ENCODE measurements at places on chromosomes 16 and 17. TPM values are rescaled to one million over a fixed set of nuclear protein-coding genes. Genes with fewer than 3 reads are reported as not detected.
A peak's percentile ranks its signal among the peaks of the same experiment; 100 is the strongest.

GRCh38 chr17:17087424-17088015 is 45.3 kb downstream of the MPRIP start:
- DNase-seq, result no peak

DNA sequence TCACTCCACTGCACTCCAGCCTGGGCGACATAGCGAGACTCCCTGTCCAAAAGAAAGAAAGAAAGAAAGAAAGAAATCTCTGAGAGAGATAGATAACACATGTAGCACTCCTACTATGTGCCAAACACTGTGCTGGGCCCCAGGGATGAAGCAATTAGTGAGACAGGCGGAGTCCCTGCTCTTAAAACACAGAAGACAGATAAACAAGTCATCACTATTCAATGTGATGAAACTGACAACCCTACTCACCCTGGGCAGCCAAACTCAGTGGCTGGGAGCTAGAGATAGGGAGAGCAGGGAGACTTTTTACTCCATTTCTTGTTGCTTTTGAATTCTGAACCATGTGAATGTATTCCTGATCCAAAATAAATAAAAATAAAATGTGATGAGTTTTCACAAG is 35.2 kb upstream of the GOSR2 start:
- DNase-seq, result peak; percentile 71

CALB2 gene
- 0.20 TPM for total RNA-seq

GRCh38 chr16:65386672-65387071 is 264.8 kb upstream of the CDH11 start:
- DNase-seq, result no peak

DNA sequence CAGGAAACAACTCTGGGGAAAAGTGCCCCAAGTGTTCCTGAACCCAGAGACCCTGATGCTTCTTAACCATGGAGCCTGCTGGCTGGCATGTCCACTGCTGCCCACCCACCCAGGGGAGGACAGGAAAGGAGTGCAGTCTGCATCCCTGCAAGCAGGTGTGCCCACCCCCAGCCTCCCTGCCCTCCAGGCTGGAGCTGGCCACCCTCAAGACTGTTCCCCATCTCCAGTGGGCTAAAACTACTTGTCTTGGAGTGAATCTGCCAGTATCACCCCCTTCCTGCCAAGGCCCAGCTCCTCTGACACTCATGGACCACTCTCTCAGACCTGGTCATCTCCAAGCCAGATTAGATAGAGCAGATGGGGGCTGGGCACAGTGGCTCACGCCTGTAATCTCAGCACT is 29.8 kb downstream of the ARHGAP27 start:
- no peak for DNase-seq

DNA sequence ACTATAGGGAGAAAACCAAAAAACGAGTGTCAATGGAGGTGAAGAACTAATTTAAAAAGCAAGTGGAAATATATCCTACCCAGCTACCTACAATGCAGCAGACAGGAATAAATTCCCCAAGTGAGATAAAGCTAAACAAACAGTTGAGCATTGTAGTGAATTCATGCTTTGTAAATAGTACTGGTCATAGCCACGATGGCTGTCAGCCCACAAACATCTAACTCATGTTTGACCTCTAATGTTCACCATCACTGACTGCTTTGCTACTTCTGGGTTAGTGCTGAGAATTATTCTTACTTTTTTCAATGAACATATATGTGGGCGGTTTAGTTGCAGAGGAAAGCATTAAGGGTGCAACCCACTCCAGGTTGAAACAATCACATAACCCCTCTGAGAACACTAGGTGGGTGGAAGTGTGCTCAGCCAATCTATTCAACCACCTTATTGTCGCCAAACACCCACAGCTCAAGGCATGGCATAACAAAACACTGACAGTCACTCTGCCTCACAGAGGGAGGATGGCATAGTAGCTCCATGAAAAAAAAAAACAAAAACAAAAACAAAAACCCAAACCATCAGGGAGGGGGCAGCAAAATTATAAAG is 264.1 kb downstream of the ZFHX3 start:
- DNase-seq, result no peak

GRCh38 chr17:21301593-21302550 is 17.4 kb downstream of the MAP2K3 start:
- peak; percentile 10 for DNase-seq

PERCC1 gene
- total RNA-seq, result not detected

DNA sequence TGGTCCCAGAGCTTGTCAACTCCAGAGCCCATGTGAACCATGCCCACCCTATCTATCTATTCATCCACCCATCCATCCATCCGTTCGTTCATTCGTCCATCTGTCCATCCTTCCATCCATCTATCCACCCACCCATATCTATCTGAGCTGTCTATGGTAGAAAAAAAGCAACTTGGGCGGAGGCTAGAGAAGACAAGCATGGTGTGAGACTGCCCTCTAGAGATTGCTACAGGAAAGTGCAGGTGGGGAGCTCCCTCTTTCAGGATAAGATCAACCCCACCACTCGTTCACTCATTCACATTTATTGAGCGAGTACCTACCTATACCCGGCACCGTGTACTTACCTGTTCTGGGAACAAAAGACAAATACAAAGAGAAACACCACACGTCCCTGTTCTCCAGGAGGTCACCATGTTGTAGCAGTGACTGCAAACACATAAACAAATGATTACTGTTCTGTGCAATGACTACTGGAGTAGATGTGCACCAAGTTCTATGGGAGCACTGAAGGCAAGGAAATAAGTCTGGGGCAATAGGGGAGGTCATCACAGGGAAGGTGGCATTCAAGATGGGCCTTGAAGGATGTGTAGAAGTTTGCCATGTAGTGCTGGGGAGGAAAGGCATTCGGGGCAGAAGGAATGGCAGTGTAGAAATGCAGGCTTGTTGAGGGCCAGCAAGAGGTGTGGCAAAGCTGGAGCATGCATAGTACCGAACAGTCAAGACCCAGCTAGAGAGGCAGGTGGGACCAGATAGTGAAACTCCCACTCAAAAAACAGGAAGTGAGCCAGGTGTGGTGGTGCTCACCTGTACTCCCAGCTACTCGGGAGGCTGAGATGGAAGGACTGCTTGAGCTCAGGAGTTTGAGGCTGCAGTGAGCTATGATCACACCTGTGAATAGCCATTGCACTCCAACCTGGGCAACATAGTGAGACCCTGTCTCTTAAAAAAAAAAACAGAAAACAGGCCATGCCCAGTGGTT is 13.4 kb upstream of the ATP5MC1 start:
- peak; percentile 89 for DNase-seq

DNA sequence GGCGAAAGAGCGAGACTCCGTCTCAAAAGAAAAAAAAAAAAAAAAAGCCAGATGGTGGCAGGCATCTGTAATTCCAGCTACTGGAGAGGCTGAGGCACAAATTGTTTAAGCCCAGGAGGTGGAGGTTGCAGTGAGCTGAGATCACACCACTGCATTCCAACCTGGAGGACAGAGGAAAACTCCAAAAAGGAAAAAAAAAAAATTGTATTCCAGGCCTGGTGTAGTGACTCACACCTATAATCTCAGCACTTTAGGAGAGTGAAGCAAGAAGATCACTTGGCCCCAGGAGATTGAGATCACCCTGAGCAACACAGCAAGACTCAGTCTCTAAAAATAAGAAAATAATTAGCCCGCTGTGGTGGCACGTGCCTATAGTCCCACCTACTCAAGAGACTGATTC is 20.1 kb downstream of the HBQ1 start:
- DNase-seq, result no peak

GRCh38 chr16:68910051-68910450 is 66.7 kb downstream of the TANGO6 start:
- DNase-seq, result no peak

GRCh38 chr17:66474258-66474657 is 171.8 kb downstream of the PRKCA start:
- no peak for DNase-seq

GRCh38 chr17:57110152-57110542 is 25.1 kb downstream of the AKAP1 start:
- no peak for DNase-seq

- no peak for DNase-seq
These were observed 225.0 kb upstream of the SALL1 start for GRCh38 chr16:51376080-51376479.

HID1 gene
- 1.2 TPM for total RNA-seq

DNA sequence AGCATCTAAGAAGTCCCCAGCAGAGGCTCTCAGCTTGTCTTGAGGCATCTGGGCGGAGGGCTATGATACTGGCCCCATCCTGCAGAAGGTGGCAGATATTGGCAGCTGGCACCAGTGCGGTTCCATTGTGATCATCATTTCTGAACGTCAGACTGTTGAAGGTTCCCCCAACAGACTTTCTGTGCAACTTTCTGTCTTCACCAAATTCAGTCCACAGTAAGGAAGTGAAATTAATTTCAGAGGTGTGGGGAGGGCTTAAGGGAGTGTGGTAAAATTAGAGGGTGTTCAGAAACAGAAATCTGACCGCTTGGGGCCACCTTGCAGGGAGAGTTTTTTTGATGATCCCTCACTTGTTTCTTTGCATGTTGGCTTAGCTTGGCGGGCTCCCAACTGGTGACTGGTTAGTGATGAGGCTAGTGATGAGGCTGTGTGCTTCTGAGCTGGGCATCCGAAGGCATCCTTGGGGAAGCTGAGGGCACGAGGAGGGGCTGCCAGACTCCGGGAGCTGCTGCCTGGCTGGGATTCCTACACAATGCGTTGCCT is at the start of gene CIITA:
Gene CIITA (plus strand): TSS at position 404 of the 543 bp plus-strand sequence. CDS start 129 bp downstream, at position 533.
- DNase-seq, result peak; percentile 40

GRCh38 chr16:64924086-64924485 is 197.8 kb downstream of the CDH11 start:
- no peak for DNase-seq

MAPK7 gene
- 7.5 TPM for total RNA-seq

- DNase-seq, result no peak
These were observed 393 bp downstream of the PSMC3IP start for GRCh38 chr17:42577140-42577531.

CCL4 gene
- total RNA-seq, result 1.1 TPM

ATMIN gene
- 23.4 TPM for total RNA-seq

MYH1 gene
- total RNA-seq, result not detected

CDH8 gene
- 1.4 TPM for total RNA-seq

DNA sequence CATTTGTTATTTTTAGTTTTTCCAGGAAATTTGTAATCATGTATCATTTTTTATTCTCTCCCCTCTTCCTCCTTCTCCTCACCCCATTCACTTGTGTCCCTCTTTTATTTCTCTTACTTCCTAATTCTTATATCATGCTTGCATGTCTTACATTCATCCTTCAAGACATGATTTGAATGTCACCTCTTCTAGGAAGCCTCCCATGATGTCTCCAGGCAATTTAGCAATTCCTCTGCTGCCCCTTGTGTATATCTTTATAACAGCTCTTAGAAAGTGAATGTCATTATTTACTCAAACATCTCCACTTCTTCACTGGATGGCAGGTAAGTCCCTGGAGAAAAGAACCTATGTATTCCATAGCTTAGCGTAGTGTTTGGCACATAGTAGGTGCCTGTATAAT is 7.8 kb downstream of the HNF1B start:
- no peak for DNase-seq

DNA sequence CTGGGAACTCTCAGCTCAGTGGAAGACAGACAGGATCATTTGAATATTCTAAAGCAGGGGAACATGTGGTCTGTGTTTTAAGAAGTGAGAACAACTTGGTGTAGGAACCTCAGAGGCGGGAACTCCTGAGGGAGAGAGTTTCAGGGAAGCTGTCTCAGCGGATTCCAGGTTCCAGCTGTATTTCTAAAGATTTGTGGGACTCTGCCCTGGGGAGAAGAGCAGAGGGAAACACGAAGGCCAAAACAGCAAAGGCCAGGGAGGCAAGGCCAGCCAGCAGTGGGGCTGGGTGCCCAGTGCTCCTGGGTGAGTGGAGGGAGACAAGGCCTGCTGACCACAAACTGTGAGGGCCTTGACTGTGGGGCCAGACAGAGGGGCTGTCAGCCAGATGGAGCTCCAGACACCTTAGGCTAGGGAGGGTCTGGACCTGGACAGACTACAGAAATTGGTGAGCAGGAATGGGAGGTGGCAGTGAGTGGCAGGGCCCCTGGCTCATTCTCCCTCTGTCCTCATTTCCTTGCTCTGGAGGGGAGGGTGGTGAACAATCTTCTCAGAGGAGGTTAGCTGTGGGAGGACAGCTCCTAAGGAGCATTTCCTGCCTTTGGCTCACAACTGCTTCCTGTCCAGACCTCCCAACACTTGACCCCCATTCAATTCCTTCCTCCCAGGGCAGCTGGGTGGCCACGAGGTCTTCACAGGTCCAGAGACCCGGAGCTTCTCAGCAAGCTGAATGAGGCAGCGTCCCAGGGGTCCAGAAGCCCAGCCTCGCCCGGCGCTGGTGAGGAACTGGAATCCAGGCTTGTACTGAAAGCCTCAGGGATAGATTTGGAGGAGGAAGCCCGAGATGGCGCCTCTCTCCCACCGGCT is 21.0 kb upstream of the FZD2 start:
- DNase-seq, result no peak

DNA sequence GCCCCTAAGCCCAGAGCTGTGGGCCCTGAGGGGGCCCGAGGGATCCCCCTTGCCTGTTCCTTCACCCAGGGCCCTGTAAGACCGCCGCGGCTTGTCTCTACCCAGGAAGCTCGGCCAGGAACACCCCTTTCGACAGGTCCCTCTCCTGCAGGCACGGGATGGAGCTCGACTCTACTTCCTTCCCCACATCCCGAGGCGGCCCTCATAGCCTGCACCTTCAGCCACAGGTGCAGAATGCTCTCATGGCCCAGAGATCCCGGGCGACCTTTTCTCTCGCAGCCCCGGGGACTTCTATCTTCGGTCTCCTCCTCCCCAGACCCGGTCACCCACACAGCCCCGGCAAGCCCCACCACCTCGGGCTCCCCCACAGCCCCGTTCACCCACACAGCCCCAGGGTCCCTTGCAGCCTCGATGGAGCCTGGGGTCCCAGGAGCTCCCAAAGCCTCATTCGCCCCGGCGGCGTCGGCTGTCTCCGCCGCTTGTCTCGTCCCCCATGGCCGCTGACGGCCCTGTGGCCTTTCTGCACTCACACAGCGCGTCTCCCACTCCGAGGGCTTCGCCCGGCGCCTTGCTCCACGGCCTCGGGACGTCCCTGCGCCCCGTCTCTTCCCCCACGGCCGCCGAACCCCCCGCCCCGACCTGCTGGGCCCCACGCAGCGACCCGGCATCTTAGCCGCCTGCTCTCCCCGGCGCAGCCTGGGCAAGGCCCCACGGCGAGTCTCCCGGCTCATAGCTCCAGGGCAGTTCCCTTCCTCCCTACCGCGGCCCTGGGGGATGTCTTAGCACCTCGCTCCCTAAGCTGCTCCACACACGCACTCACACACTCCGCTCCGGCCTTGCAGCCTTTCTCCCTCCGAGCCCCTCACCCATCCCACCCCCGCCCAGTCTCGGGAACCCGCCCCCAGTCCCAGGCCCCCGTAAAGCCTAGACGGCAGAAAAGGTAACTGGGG is 650 bp downstream of the KIAA0753 start:
- DNase-seq, result peak; percentile 19

DNA sequence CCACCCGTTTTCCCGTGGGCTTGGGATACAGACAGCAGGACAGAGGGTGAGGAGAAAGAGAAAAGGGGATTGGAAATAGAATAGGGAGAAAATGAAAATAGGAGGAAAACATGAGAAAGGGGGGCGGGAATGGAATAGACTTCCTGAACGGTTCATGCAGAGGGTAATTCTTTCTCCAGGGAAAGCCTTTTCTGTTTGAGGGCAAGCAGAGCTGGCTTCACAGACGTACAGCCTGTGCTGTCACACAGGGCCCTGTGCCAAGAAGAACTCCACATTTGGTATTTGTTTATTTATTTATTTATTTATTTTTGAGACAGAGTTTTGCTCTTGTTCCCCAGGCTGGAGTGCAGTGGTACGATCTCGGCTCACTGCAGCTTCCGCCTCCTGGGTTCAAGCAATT is 12.0 kb downstream of the MILR1 start:
- no peak for DNase-seq

KCNJ12 gene
- total RNA-seq, result 0.02 TPM

- DNase-seq, result no peak
These were observed 1.3 kb downstream of the RAB40B start for GRCh38 chr17:82696916-82697807.

GRCh38 chr16:588639-588888 is 1.3 kb upstream of the RAB40C start:
- peak; percentile 64 for DNase-seq

Measured in K562 (cell line).